ENCODE measurements at places on chromosomes 4 and X. TPM values are rescaled to one million over a fixed set of nuclear protein-coding genes. Genes with fewer than 3 reads are reported as not detected.

Gene TCEAL6
- not detected for total RNA-seq

Gene CCDC158
- not detected for total RNA-seq

GRCh38 chrX:12159799-12160198 is 21.5 kb downstream of the FRMPD4 start:
- H3K36me3 ChIP-seq: no peaks in the 10 kb centered on the region
- H3K4me3 ChIP-seq: no peak overlapping the region
- H3K27me3 ChIP-seq: no peaks in the 10 kb centered on the region
- H3K27ac ChIP-seq: no peak overlapping the region
- no peak for DNase-seq
- H3K4me1 ChIP-seq: no peaks in the 10 kb centered on the region

DNA sequence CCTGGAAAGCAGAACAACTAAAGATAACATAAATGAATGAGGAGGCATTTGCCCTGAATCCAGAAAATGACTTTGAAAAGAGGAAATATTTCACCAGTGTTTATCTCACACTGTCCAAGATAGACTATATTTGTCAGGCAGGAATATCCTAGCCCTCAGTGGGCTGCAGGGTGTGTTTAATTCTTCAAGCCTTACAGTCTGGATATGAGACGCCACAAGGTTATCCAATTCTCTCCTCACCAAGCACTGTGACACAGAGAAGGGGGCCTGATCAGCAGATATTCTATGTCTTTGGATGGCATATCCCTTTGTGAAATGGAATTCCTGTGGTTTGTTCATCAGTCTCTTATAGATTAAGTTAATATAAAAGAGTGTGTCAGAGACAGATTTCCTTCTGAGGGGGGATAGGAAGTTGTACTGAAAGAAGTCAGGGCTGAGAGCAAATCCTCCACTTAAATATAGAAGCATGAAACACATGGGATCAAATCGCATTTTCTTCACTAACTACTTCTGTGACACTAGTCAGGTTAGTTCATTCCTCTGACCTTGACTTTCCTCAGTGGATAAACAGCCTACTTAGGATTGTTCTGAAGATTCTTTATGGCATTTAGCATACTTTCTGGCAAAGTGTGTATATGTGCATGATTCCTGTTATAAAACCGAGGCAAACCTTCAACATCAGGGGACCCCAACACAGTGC is 6.8 kb upstream of the G3BP2 start:
- no peak overlapping the region for H3K4me3 ChIP-seq
- H3K4me1 ChIP-seq: no peaks in the 10 kb centered on the region
- no peak overlapping the region for H3K27ac ChIP-seq
- DNase-seq: peak; percentile 11
- H3K36me3 ChIP-seq: no peaks in the 10 kb centered on the region

- H3K4me3 ChIP-seq: no peak overlapping the region
- no peaks in the 10 kb centered on the region for H3K4me1 ChIP-seq
- H3K27me3 ChIP-seq: peaks cover 4% of the 10 kb centered on the region
- no peak for DNase-seq
- H3K27ac ChIP-seq: no peak overlapping the region
Observed at GRCh38 chrX:143632625-143633410, 3.1 kb downstream of the SLITRK4 start.

Measured in astrocyte (in vitro differentiated cells and primary cell).